ENCODE measurements at places on chromosomes 7 and 10. TPM values are rescaled to one million over a fixed set of nuclear protein-coding genes. Genes with fewer than 3 reads are reported as not detected.

TMEM168 gene
- 19.8 TPM for total RNA-seq

MEIG1 gene
- total RNA-seq: not detected

HOXA2 gene
- 0.17 TPM for total RNA-seq

PNLIPRP2 gene
- not detected for total RNA-seq

LMTK2 gene
- total RNA-seq: 8.7 TPM

ASZ1 gene
- total RNA-seq: not detected

EBF3 gene
- not detected for total RNA-seq

LBX1 gene
- total RNA-seq: 1.1 TPM

LGI1 gene
- total RNA-seq: not detected

GRCh38 chr7:101099969-101100781 lies 14.9 kb downstream of the TRIM56 start:
- peak; percentile 99 for DNase-seq

- no peak for DNase-seq
Observed at GRCh38 chr10:72075376-72076115, 12.8 kb downstream of the SPOCK2 start.

DNA sequence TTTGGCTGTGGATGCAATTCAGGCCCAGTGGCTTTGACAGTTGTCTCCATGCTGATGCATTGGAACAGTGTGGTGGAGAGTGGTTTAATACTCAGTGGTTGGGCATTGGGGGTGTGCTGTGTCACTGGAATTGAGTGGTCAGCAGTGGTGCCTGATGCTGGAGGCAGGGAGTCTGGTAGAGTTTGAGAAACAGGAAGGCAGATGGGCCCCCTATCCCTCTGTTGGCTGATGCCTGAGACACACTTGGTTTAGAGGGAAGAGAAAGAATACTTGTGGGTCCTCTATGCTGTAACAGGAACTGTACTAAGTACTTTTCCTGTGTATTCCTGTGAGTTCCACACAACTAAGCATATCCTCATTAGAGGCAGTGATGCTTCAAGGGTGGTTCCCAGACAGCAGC lies 55.4 kb downstream of the EEPD1 start:
- DNase-seq: no peak

DNA sequence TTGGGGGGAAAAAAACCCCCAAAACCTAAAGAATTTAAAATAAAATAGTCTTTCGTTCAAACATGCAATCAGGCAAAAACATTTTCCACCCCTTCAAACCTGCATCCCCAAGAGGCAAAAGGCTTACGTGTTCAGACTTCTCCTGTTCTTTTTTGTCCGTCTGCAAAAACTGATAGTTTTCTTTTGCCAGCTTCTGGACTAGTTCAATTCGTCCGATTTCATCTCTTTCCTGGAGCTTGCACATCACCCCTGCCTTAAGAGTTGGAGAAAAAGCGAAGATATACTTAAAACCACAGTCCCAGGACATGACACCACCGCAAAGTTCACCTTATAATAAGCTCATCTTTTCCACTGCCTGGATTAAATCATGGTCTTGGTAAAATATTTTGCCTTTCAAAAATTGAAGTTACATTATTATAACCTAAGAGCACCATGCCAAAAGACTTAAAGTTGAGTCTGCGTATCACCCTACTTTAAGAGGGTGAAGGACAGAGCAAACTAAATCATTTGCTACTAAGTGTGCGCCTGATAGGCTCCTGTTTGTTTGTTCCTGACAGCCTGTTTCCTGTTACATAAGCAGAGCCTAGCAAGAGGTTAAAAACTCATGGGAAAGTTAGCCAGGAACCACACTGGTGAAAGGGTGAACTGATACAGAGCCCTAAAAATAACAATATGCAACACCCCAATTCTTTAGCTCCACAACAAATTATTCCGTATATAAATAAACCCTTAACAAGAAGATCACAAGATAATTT lies 137.0 kb downstream of the RAPGEF5 start:
- no peak for DNase-seq

- DNase-seq: no peak
Observed at GRCh38 chr10:69467928-69468750, 16.9 kb downstream of the TSPAN15 start.

- no peak for DNase-seq
Observed at GRCh38 chr7:154876516-154876915, 126.4 kb downstream of the PAXIP1 start.

DNA sequence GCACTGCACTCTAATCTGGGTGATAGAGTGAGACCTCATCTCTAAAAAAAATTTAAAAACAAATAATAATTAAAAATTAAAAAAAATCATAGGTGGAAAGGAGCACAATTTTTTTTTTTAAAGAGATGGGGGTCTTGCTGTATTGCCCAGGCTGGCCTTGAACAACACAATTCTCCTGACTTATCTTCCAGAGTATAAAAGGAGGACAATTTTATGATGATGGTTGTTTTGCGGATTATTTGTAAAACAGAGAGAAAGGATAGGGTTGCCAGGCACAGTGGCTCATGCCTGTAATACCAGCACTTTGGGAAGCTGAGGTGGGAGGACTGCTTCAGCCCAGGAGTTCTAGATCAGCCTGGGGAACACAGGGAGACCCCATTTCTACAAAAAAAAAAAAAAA lies 5.0 kb downstream of the ACTR1A start:
- no peak for DNase-seq

GRCh38 chr7:100540073-100540723 lies 1.2 kb downstream of the AGFG2 start:
- no peak for DNase-seq

- DNase-seq: no peak
Observed at GRCh38 chr10:75541411-75541810, 110.0 kb downstream of the LRMDA start.

GRCh38 chr7:82319674-82320118 lies 123.9 kb downstream of the CACNA2D1 start:
- DNase-seq: peak; percentile 16

GRCh38 chr7:28700096-28700495 lies 258.0 kb downstream of the TRIL start:
- no peak for DNase-seq

GRCh38 chr10:54363390-54363789 lies 437.6 kb downstream of the PCDH15 start:
- no peak for DNase-seq

GRCh38 chr7:114979388-114979787 lies 57.5 kb downstream of the MDFIC start:
- DNase-seq: peak; percentile 55

- DNase-seq: peak; percentile 29
Observed at GRCh38 chr7:33108554-33109004, 625 bp downstream of the RP9 start.

- DNase-seq: no peak
Observed at GRCh38 chr10:118809357-118810220, 54.8 kb upstream of the CACUL1 start.

DNA sequence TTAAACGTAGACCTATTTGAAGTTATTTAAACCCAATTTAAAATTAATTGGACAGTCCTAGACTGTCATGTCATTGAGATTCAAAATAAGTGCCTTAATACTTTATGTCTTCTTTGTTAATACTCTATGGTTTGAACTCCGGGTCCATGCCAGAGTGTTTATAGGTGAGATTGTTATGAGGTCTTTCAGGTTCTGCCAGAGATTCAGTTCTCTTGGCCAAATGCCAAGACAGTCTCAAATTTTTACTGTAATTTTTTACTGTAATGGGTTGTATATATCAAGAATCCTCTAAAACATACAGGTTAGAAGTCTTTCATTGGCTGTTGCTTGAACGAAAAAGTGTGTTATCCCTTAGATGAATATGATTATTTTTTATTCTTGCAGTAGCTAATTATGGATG lies 3.9 kb downstream of the ADD3 start:
- no peak for DNase-seq

DNA sequence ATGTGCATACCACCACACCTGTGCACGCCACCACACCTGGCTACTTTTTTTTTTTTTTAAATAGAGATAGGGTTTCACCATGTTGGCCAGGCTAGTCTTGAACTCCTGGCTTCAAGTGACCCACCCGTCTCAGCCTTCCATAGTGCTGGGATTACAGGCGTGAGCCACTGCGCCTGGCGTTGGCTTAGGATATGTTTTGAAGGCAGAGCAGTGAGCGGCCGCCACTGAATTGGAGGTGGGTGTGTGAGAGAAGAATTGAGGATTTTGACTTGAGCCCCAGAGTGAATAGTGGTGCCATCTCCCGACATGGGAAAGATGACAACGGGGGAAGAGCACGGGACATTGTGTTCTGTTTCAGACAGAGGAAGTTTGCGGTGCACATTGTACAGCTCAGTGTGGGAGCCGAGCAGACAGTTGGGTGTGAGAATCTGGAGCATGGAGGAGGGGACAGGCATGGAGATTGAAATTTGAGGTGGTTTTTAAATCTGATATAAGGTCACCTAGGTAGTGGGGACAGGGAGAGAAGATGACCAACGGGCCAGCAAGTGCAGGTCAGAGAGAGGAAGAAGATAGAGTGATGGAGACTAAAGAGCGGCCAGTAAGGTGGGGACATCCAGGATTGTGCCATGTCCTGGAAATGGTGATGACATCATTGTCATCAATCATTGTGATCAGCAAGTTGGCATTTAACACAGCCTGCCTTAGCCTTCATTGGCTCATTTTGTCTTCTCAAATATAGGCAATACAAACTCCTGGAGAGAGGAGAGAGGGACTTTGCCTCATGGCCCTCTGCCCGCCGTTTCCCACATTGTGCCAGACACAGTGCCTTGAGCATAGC lies 35.8 kb downstream of the VWA2 start:
- no peak for DNase-seq

DNA sequence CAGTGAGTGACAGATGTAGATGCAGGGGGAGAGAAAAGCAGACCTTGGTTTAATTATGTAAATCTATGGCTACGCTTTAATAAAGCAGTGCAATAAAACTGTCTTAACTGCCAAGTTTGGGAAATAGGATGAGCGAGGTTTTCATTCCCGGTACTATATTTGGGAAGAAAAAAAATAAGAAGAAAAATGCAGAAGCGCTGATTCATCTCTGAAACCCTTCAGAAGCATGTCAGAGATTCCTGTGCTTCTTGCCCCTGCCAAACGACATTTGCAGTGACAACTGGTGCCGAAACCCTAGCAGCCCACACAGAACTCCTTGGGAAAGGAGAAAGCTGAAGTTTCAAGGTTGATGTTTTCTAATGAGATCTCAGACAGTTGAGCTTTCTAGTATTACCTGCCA lies 380.7 kb downstream of the REEP3 start:
- no peak for DNase-seq

GRCh38 chr10:118520116-118520742 lies 75.2 kb downstream of the PRLHR start:
- DNase-seq: no peak

DNA sequence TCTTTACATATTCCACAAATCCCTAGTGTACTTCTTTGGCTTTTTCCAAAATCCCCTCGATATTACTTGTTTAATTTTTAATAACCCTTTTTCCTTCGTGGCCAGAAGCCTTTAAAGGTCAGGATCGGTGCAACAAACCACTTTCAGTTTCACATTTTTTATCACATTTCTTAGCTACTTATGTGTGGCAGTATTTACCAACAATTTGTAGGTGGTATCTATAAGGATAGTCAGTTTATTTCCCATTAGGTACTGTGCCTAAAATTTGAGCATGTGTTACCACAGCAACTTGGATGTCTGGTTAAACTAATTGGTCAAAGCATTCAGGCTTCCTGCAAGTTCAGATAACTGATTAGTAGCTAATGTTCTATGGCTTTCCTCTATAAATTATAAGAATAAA lies 104.9 kb downstream of the CDK14 start:
- no peak for DNase-seq

DNA sequence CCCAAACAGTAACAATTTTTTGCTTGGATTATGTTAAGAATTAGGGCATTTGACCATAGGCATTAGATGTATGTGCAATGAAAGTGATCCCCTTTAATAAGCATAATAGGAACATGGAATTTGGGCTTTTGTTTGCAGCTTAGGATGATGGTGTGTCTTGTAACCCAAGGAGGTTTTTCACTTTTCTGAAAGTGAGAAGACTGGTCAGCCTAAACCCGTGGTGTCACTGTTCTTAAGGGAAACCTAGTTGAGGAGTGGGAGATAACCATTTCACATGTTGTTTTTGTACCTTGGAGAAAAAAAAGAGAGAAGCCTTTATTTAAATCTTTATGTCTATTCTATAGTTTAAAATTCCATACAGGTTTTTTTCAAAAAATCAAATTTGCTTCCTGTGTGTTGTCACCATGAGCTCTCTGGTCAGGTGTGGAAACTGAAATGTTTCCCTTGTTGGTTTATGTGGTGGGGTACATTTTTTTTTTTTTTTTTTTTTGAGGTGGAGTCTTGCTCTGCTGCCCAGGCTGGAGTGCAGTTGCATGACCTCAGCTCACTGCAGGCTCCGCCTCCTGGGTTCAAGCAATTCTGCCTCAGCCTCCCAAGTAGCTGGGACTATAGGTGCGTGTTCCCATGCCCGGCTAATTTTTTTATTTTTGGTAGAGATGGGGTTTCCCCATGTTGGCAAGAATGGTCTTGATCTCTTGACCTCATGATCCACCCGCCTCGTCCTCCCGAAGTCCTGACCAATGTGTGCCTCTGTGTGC lies 7.7 kb downstream of the CCM2 start:
- no peak for DNase-seq
